ENCODE measurements at places on chromosomes 4 and X. TPM values are rescaled to one million over a fixed set of nuclear protein-coding genes. Genes with fewer than 3 reads are reported as not detected.

Gene CXXC4
- total RNA-seq: not detected

Gene SH3TC1
- total RNA-seq: 8.2 TPM

Gene SPANXB1
- total RNA-seq: not detected

Gene CDX4
- total RNA-seq: not detected

Gene XAGE2
- total RNA-seq: not detected

Gene SYAP1
- 14.1 TPM for total RNA-seq

Gene PNPLA4
- total RNA-seq: 5.9 TPM

Gene CCDC110
- not detected for total RNA-seq

Gene PPARGC1A
- not detected for total RNA-seq

Gene CXorf49
- total RNA-seq: not detected

Gene DUSP21
- total RNA-seq: not detected

Gene ATOH1
- not detected for total RNA-seq

Gene DEFB131A
- not detected for total RNA-seq

Gene LARP7
- total RNA-seq: 48.0 TPM

Gene MAOA
- 0.12 TPM for total RNA-seq

Gene L1CAM
- total RNA-seq: 1.9 TPM

Gene MAGEA11
- total RNA-seq: not detected

Gene PHOX2B
- not detected for total RNA-seq

Gene DDIT4L
- total RNA-seq: not detected

Gene EGF
- total RNA-seq: not detected

Gene SFRP2
- not detected for total RNA-seq

Gene SSX4
- not detected for total RNA-seq

Gene SERTM2
- not detected for total RNA-seq

All from activated CD4-positive, alpha-beta T cell treated with anti-CD3 and anti-CD28 coated beads, Interleukin-2, amount 10 ng/mL, durations not matched to agents 7 days and 5 days (primary cell).